ENCODE measurements at places on chromosomes 5 and 9.

DNA sequence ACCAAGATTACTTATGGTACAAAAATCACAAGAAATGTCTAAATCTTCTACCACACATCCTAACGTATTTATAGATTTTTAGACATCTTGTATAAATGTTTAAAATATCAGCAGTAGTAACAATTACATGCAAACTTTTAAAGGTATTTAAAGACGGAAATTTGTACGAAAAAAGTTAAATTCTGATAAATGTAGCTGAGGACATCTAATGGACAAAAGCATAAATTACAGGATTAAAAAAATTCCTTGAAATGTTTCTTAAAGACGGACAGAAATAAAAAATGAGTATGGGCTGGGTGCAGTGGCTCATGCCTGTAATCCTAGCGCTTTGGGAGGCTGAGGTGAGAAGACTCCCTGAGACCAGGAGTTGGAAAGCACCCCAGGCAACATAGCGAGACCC, 15.8 kb downstream of the ERCC8 start:
- no peak for DNase-seq

GRCh38 chr5:177393206-177393765, 7.2 kb downstream of the PFN3 start:
- no peak for DNase-seq

GRCh38 chr9:16516891-16517290, 353.6 kb downstream of the BNC2 start:
- no peak for DNase-seq

GRCh38 chr5:1239505-1240251, 14.5 kb downstream of the SLC6A18 start:
- DNase-seq = no peak

DNA sequence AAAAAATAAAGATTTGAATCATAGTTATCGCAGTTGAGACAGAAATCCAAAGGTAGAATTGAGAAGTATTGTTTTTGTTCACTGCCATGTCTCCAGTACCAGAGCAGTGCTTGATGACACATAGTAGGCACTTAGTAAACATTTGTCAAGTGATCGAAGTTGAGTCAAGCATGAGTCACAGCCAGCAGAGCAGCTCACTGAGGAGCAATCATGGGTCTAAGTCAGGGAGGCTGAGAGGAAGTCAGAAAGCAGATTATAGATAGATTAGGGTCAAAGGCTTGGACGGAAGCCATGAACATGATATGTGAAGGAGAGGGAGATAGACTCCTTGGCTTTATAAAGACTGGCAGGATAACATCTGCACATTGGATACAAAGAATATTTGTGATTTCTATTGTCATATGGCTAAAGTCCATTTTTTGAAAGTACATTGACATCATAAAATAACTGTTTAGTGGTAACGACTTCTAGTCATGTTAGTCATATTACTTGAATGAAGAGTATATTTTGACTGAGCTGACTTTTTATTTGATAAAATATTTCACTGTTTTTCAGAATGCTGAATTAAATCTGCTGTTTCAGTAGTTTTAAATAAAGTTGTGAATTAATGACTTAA, 168.5 kb downstream of the RAB3C start:
- no peak for DNase-seq

DNA sequence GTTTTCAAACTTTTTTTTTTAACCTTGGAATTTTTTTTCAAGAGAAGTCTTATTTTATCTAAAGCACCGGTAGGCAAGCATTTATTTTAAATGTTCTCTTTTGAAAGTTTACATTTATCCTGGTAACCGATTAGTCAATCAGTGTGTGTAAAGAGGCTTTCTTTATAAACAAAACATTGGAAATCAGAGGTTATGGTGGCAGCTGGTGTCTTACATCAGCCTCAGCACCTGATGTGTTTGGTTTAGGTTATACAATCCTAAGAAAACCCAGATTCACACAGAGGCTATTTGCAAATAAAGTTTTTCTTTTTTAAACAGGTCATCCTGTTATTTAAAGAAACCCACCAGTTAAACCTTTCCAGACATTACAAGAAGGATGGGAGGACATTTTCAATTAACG, 173.3 kb upstream of the GDNF start:
- DNase-seq = peak; percentile 33

DNA sequence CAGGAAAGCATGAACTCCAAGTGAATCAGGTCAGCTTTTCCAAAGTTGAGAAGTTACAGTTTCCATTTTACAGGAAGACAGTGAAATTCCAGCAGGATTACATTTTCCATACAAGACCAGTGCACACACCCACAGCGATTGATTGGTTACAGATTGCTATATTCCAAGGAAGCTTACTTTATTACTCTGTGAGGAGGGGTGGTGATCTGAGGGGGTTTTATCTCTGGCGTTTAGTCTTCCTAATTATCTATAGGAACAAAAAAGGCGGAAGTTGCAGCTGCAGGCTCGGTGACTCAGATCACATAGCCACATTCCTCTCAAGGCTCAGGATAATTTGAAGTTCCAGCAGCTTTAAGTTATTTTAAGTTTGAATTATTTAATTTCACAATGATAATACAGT, 450.4 kb upstream of the NMUR2 start:
- no peak for DNase-seq

DNA sequence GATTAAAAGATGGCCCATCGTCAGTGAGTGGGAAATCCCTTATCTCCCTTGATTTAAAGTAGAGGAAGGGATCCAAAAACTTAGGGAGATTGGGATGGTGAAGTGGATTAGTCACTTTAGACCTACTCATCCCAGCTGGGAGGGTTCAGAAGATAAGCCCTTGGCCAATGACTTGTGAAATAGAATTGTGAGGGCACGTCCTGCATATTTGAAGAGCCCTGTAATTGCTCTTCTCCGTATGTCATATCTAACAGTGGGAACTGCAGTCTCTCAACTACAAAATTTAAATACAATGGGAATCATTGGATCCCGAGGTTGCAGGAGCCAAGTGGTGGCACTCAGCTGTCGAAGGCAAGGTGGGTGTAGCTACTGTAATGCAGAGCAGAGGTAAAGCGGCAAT, 65.4 kb upstream of the C9orf72 start:
- no peak for DNase-seq

GRCh38 chr9:16429671-16430070, 440.8 kb downstream of the BNC2 start:
- no peak for DNase-seq

- no peak for DNase-seq
Measured at GRCh38 chr5:9441610-9442009, 104.3 kb downstream of the SEMA5A start.

DNA sequence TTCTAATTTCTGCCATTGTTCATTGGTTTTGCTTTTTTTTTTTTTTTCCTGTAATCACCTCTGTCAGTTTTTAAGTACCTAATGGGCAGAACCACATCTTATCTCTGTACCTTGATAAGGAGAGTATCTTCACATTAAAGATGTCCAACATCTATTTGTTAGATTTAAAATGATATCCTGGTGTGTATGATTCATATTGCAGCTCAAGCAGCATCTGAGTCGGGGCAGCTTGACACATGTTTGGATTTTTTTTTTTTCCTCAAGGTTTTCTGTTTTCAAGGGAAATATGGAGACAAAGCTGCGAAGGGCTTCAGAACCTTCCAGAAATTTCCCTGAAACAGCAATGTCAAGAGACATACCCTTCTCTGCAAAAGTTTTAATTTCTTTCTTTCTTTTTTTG, 164.7 kb downstream of the DOCK2 start:
- DNase-seq = no peak

GRCh38 chr5:106399391-106399790, 1271.3 kb downstream of the EFNA5 start:
- no peak for DNase-seq

DNA sequence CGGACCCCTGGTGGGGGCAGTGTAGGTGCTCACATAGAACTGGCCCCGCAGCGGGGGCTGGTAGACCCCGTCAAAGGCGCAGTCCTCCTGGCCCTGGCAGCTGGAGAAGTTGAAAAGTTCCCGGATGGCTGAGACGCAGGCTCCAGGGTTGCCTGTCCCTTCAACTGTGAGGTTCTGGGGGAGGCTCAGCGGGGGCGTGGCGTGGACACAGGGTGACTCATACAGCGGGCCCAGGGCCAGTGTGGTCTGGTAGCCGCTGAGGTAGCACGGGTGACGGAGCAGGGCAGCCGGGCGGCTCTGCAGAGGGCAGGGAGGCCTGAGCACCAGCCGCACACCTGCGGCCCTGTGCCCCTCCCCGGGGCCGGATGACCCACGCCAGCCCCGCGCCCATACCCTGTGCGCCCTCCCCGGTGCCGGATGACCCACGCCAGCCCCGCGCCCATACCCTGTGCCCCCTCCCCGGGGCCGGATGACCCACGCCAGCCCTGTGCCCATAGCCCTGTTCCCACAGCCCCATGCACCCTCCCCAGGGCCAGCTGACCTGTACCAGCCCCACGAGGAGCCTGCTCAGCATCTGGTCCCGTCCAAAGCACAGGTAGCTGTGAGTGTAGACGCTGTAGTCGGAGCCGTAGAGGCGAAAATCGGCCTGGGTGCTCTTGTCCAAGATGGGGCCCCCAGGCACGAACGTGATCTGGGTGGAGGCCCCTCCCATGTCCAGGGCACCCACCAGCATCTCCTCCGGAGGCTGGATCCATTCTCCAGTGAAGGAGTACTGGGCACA, 5.0 kb downstream of the ENTPD8 start:
- DNase-seq = no peak

GRCh38 chr9:91174772-91175171, 186.9 kb downstream of the AUH start:
- DNase-seq = no peak

- DNase-seq = no peak
Measured at GRCh38 chr9:36803961-36804360, 230.1 kb downstream of the PAX5 start.

DNA sequence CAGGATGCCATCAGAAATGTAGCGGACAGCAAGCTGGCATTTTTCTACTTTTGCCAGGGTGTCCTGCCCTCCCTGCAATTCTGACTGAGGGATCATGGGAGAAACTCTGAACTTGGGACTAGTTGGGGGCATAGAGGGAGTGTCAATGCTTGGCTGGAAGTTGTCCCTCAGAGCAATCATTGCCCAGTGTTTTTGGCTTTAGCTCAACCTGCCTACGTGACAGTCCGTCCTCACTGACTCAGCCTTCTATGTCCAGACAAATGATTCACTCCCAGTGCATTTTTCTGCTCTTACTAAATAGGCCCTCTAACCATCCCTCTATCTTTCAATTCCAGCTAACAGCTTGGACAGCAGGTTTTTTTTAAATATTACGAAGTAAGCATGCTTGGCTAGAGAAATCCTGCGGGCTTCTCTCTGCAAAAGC, 627.4 kb downstream of the TLR4 start:
- no peak for DNase-seq

DNA sequence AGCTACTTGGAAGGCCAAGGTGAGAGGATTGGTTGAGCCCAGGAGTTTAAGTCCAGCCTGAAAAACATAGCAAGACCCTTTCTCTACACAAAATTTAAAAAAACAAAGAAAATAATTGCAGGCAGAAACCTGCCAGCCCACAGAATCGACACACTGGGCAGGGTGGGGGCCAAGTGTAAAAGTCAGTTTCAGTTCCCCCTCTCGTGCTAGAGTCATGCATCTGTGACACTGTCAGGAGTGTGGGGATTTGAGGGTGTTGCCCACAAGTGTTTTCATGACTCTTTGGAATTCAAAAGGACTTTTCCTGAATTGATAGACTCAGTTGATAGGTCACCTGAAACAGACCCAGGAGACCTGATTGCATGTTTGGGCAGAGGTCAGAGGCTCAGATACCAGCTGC, 47.6 kb downstream of the PRRC2B start:
- DNase-seq = no peak

DNA sequence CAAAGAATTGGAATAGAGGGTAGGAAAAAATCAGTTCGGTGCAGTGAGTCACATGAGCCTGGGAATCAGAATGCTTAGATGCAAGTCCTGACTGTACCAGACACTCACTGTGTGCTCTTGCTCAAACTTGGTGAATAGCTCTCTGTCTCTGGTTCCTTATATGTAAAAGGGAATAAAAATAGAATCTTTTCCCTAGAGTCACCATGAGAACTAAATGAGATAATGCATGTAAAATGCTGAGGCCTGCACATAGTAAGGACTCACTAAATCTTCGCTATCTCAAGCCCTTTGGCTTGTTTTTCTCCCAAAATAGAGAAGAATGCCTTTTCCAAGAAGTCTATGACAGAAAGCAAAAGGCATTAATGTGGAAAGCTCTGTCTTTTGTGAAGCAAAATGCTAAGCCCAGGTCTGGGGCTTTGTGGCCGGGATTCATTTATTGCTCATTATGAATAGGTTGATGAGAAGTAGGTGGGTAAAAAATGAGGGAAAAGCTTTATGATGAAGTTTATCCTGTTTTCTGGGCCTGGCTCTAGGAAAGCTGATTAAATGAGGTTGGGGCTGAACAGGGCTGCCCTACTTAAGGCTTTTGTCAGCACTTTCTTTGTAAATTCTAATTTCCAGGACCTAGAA, 483.3 kb downstream of the DMAC1 start:
- DNase-seq = no peak

GRCh38 chr9:132443951-132444607, 34.1 kb downstream of the CFAP77 start:
- peak; percentile 87 for DNase-seq

DNA sequence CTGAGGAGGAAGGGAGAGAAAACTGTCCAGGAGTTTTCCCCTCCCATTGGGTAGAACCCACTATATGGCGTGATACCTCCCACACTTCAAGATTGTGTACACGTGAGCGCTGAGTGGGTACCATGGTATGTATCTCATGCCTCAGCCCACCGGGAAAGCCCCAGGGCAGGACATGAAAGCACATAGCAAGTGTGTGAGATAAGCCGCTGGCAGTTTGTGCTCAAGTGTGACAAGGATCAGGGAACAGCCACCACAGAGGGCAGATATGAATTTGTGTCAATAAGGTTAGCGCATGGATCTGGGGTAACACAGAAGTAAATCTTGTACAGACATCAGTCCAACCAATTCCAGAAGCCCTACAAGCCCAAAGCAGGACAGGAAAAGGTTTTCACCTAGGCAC, 42.6 kb upstream of the NAA35 start:
- no peak for DNase-seq

Measured in NCI-H510A treated with DMSO at 0.1 percent for 48 hours (cell line).